ENCODE measurements at places on chromosomes 7 and 10.

DNA sequence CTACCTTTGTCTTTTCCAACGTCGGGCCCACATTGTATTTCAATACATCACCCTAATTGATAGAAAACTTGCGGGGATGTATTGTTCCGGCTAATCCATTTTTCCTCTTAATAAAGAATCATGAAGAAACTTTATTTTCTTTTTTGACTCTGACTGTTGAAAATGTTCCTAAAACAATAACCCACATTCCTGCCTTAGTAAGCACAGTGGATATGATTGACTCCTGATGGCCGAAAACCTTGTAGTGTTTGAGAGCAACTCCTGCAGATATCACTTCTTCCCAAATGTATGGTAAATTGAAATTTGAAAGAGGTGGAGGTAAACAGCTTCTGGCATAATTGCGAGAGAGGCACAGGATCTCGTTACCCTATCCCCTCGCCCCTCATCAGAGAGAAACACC is 65.7 kb downstream of the BICC1 start:
- DNase-seq: no peak

DNA sequence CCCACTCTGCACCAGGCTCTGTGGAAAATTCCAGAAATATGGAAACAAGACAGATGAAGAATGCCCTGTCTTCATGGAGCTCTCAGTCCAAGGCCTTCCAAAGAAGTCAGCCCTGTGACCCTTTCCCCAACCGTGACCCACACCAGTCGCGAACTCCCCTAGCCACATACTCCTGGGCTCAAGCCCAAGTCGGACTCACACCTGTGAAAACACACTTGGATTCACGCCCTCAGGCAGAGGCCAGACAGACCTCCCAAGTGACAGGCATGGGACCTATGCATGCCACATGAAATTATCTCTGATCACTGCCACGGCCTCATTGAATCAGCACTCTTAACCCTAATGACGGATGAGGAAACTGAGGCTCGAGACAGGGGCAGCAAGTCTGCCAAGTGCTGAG is 42.5 kb downstream of the ZCCHC24 start:
- no peak for DNase-seq

DNA sequence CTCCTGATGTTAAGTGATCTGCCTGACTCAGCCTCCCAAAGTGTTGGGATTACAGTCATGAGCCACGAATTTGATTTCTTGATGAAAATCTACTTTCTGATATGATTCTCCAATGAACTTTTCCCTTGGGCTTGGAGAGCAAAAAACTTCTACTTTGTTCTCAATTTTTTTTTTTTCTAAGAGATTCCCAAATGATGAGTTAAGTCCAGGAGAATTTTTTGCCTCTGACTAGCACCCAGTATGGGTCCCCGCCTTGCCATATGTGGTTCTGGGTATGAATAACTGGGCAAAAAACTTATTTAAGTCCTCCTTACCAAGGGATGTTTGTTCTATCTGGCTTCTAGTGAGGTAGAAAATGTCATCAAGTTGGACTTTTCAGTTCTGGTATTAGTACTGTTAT is 147.9 kb upstream of the LYZL1 start:
- DNase-seq: no peak

GRCh38 chr7:105728028-105728427 is 146.7 kb upstream of the EFCAB10 start:
- no peak for DNase-seq

DNA sequence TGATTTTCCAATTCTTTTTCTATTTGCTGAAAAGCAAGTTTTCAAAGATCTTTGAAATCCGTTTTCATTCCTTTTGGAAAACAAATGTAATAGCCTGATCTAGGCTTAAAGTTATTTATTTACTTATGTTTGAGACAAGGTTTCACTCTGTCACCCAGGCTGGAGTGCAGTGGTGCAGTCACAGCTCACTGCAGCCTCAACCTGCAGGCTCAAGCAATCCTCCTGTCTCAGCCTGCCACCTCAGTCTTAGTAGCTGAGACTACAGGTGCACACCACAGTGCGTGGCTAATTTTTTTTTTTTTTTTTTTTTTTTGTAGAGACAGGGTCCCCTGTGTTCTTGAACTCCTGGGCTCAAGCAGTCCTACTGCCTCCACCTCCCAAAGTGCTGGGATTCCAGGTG is 4.6 kb downstream of the ST7 start:
- DNase-seq: no peak

GRCh38 chr7:44153948-44154335 is 12.8 kb upstream of the MYL7 start:
- no peak for DNase-seq
